Mucosa of gallbladder (tissue), 1 donor: ENCODE measurements at places on chromosomes 3 and 15. TPM values are rescaled to one million over a fixed set of nuclear protein-coding genes. Genes with fewer than 3 reads are reported as not detected.

GRCh38 chr3:112333002-112333380 is at the start of gene CD200:
CD200 (plus strand) TSS chr3:112333156; CDS start chr3:112333213, 57 bp downstream.
- peak; percentile 23 for DNase-seq

- no peak for DNase-seq
These were observed 23.3 kb upstream of the FSTL1 start for GRCh38 chr3:120473896-120474675.

- no peak for DNase-seq
These were observed 16.9 kb downstream of the ARIH2 start for GRCh38 chr3:48935530-48935929.

GRCh38 chr3:113151461-113152031 is 59.8 kb upstream of the BOC start:
- DNase-seq: no peak

- peak; percentile 52 for DNase-seq
These were observed 58.9 kb upstream of the EPHA6 start for GRCh38 chr3:96755519-96755918.

PAQR5 gene
- total RNA-seq: 20.5 TPM

DNA sequence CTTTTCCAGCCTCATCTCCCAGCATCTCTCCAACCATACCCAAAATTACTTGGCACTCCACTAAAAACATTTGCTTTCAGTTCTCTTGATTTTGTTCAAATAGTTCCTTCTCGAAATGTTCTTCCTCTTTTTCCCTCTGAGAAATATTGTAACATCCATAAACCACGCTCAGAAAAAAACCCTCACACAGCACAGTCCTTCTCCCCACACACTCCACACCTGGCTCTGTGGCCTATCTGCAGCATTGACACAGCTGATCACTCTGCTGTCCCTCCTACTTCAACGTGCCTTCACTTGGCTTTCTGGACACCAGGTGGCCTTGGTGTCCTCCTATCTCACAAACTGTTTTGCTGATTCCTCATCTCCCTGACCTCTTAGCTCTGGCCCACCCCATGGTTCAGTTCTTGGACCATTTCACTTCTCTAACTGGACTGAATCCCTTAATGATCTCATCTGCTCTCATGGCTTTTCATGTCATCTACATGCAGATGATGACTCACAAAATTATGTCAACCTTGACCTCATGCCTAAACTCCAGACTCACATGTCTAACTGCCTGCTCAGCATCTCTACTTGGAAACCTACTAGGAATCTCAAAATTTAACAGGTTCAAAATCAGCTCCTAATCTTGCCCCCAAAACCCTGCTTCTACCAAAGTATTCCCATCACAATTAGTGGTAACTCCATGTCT is 93.3 kb downstream of the TRIM42 start:
- DNase-seq: no peak

CADM2 gene
- 7.9 TPM for total RNA-seq

SUCNR1 gene
- 0.69 TPM for total RNA-seq

P2RY14 gene
- 14.6 TPM for total RNA-seq

DNA sequence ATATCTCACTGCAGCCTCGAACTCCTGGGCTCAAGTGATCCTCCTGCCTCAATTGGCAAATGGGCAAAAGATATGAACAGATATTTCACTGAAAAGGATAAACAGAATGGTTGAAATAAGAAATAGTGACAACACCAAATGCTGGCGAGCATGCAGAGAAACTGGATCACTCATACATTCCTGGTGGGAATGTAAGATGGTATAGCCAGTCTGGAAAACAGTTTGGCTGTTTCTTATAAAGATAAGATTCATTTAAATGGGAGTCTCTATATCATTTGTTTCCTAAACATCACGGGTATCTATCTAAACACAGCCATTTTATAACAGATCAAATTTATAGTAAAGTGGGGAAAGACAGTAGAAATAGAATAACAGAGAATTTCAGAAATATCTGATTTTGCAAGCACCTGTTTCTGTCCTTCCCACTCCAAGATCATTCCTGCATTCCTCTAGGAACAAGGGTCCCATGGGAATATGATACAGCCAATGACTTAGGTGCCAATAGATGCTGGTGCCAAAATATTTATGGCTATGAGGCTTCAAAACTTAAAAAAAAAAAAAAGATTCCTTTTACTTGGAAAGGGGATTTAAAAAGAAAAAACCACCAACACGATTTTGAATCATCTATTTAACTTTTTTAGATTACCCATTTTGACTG is 9.9 kb upstream of the TFDP2 start:
- DNase-seq: no peak

KBTBD12 gene
- total RNA-seq: 2.1 TPM

DNA sequence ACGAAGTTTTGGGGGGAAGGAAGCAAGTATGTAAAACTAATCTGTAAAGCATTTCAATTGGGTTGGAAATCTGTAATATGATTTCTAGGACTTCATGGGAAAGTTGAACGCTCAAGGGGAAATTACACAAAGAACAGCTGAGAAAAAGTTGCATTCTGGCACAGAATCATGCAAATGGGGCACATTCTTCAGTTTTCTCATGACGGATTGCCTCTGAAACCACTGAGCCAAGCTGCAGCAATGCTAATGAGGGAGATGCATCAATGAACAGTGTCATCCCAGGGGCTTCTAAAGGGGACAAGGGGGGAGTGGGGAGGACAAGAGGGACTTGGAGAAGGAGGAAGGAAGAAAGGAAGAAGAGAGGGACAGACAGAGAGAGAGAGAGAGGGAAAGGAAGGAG is 291.4 kb upstream of the ATP11B start:
- DNase-seq: no peak

- DNase-seq: no peak
These were observed 425.6 kb downstream of the CADM2 start for GRCh38 chr3:85384372-85384771.

GRCh38 chr15:63791228-63791627 is 42.5 kb downstream of the HERC1 start:
- no peak for DNase-seq

GRCh38 chr3:61345020-61345419 is 93.8 kb upstream of the FHIT start:
- no peak for DNase-seq
